ENCODE measurements at places on chromosomes 6 and 20.

GRCh38 chr6:100426241-100426640, 38.5 kb downstream of the SIM1 start:
- no peak for DNase-seq

GRCh38 chr20:63568170-63568981, 5.7 kb downstream of the HELZ2 start:
- no peak for DNase-seq

GRCh38 chr6:11056871-11057270, 12.8 kb upstream of the ELOVL2 start:
- DNase-seq, result no peak

- no peak for DNase-seq
Observed at GRCh38 chr6:105836379-105836778, 249.8 kb upstream of the PRDM1 start.

DNA sequence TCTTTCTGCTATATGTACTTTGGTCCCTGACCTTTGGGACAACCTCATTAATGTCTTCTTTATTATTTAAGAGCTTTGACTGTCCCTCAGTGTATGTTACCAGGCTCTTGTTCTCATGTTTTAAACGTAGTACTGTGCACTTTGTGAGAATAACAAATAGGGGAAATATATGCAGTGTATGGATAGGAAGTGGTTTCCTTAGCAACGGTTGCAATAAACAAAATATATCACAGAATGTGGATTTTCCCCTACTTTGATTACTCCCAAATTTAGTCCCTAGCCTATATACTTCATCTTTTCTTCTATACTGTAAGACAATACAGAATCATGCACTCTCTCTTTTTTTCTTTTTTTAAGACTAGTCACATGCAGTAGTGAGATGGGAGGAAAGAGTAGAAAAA, 123.8 kb upstream of the AKIRIN2 start:
- no peak for DNase-seq

- no peak for DNase-seq
Observed at GRCh38 chr20:49852522-49853080, 40.0 kb downstream of the SLC9A8 start.
